ENCODE measurements at places on chromosomes 16 and 17.
A peak's percentile ranks its signal among the peaks of the same experiment; 100 is the strongest.

GRCh38 chr16:83813823-83814658 lies 6.3 kb downstream of the HSBP1 start:
- no peak for DNase-seq
- H3K27ac ChIP-seq = no peak overlapping the region
- peaks cover 2% of the 10 kb centered on the region for H3K4me1 ChIP-seq

DNA sequence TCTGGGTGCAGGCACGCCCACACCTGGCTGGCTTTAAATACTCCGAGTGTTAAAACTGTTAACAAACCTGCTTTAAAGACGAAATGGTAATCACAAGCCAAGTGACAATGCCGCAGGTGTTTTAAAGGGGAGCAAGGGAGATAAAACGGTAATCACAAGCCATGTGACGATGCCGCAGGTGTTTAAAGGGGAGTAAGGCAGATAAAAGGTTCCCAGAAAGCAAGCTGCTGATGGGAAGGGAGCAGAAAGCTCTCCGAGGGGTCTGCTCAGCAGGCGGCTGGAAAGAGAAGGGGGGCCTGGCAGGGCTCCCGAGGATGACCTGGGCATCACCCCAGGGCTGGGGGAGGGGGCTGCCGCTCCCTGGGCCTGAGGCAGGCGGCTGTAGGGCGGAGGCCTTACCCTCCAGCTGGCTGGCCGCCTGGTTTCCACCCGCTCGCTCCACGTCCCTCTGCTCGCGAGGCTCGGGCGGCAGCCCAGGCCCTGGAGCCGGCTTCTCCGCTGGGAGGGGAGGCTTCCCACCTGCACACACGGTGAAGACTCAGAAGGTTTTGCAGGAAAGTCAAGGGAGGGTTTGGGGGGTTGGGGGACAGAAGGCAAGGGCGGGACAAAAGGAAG lies 12.1 kb downstream of the NDUFAF8 start:
- H3K27ac ChIP-seq = no peak overlapping the region
- H3K27me3 ChIP-seq = no peaks in the 10 kb centered on the region
- peaks cover 17% of the 10 kb centered on the region for H3K4me1 ChIP-seq
- no peak for DNase-seq
- peaks cover 36% of the 10 kb centered on the region for H3K36me3 ChIP-seq
- no peak overlapping the region for H3K4me3 ChIP-seq

DNA sequence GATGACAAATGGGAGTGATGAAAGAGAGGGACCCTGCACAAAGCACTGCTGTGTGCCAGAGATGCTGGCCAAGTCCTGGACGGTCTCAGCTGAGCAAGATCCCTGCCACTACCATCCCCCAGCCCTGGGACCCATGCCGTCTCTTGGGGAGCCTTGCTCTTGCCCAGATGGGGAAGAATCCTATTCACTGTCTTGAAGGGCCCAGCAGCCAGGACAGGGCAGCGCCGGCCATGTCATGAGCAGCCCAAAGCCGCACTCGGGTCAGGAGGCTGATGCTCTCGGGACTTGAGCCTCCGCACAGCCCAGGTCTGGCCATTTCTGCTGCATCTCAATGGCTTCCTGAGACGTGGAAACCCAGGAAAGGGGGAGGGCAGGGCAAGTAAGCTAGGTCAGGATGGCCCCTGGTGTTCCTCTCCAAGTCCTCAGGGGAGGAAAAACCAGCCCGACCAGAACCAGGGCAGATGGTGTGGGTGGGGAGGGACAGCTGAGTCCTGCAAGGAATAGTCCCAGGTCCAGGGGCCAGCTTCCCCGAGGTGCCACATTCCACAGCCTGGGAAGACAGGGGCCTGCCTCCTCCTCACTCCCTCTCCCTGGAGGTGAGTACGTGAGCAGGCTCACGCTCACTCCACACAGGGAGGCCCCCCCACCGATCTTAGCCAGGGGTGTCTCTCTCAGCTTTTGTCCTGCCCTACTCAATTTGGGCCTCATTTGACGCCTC lies 7.8 kb upstream of the KRT19 start:
- no peak for DNase-seq
- no peaks in the 10 kb centered on the region for H3K4me1 ChIP-seq
- no peak overlapping the region for H3K4me3 ChIP-seq
- no peak overlapping the region for H3K27ac ChIP-seq
- H3K36me3 ChIP-seq = no peaks in the 10 kb centered on the region
- H3K27me3 ChIP-seq = peaks cover 52% of the 10 kb centered on the region

DNA sequence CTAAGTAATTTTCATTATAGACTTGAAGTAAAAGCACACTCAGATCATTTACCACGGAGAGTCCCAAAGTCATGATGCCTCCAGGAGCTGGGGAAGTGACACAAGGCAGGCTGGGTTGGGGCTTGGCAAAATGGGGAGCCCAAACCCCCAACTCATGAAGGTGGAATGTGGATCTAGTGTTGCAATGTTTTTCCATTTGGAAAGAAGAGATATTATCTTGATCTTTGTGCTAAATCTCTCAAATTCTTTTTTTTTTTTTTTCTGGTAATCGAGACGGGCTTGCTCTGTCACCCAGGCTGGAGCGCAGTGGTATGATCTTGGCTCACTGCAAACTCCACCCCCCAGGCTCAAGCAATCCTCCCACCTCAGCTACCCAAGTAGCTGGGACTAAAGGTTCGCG lies 7.5 kb upstream of the KCNG4 start:
- no peak for DNase-seq
- H3K36me3 ChIP-seq = no peaks in the 10 kb centered on the region
- H3K27ac ChIP-seq = no peak overlapping the region
- no peaks in the 10 kb centered on the region for H3K4me1 ChIP-seq
- no peak overlapping the region for H3K4me3 ChIP-seq

GRCh38 chr17:74148901-74149596 lies 54.4 kb upstream of the RPL38 start:
- DNase-seq = no peak
- H3K4me3 ChIP-seq = no peak overlapping the region
- H3K4me1 ChIP-seq = no peaks in the 10 kb centered on the region
- peaks cover 53% of the 10 kb centered on the region for H3K27me3 ChIP-seq

DNA sequence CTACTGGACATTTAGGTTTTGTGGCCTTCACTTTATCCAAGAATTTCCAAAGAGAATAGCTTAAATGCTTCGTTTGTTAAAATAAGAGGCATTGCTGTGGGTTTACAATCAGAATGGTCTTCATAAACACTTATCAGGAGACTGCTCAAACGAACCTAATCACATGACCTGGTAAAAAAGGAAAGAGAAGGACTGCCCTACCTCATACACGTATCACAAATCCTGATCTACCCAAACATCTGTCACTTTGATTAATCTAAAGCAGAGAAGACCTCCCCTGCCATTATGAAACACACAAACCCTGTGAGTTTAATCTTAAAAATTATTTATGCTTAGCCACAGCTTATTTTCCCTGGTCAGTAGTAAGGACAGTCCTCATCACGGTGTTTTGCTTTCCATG lies 76.6 kb downstream of the PARN start:
- H3K36me3 ChIP-seq = peaks cover 39% of the 10 kb centered on the region
- no peak overlapping the region for H3K27ac ChIP-seq
- no peak overlapping the region for H3K4me3 ChIP-seq
- H3K27me3 ChIP-seq = no peaks in the 10 kb centered on the region
- no peak for DNase-seq
- H3K4me1 ChIP-seq = peaks cover 3% of the 10 kb centered on the region

- H3K27ac ChIP-seq = peak overlapping the region; percentile 41
- no peaks in the 10 kb centered on the region for H3K4me1 ChIP-seq
- H3K4me3 ChIP-seq = no peak overlapping the region
- H3K27me3 ChIP-seq = no peaks in the 10 kb centered on the region
Measured at GRCh38 chr17:46003907-46004748, 5.1 kb downstream of the STH start.

- H3K27ac ChIP-seq = no peak overlapping the region
- H3K27me3 ChIP-seq = peaks cover 48% of the 10 kb centered on the region
- peak overlapping the region; percentile 69 for H3K4me3 ChIP-seq
- H3K4me1 ChIP-seq = peaks cover 10% of the 10 kb centered on the region
- no peaks in the 10 kb centered on the region for H3K36me3 ChIP-seq
Measured at GRCh38 chr17:57860414-57860999, 10.7 kb upstream of the MRPS23 start.

DNA sequence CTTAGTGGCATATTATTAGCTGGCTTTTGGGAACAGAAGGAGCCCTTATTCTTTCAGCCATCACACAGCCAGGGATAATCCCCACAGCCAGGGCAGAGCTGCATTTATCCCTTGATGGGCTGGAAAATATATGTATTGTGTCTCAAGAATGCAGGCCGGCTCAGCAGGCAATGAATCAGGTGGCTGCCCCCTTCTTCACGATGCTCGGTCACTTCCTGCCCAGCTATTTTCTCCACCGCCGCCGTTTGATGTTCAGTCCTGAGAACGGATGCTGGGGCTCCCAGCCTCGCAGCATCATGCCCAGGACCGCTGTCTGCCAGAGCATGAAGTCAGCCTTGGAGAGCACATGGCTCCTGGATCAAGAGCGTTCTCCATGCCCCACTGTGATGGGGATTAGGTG lies 4.3 kb upstream of the MYH3 start:
- no peaks in the 10 kb centered on the region for H3K27me3 ChIP-seq
- DNase-seq = no peak
- H3K4me1 ChIP-seq = no peaks in the 10 kb centered on the region
- H3K36me3 ChIP-seq = peaks cover 2% of the 10 kb centered on the region
- H3K4me3 ChIP-seq = no peak overlapping the region
- H3K27ac ChIP-seq = no peak overlapping the region

- no peak for DNase-seq
- no peak overlapping the region for H3K27ac ChIP-seq
- H3K4me1 ChIP-seq = peaks cover 9% of the 10 kb centered on the region
- H3K36me3 ChIP-seq = no peaks in the 10 kb centered on the region
- peaks cover 25% of the 10 kb centered on the region for H3K27me3 ChIP-seq
- no peak overlapping the region for H3K4me3 ChIP-seq
Measured at GRCh38 chr17:57856792-57857620, 7.2 kb upstream of the MRPS23 start.

GRCh38 chr16:84115919-84116719 lies 623 bp downstream of the MBTPS1 start:
- peaks cover 26% of the 10 kb centered on the region for H3K36me3 ChIP-seq
- peaks cover 22% of the 10 kb centered on the region for H3K4me1 ChIP-seq
- H3K27ac ChIP-seq = peak overlapping the region; percentile 98
- H3K27me3 ChIP-seq = no peaks in the 10 kb centered on the region

GRCh38 chr16:81702506-81702905 lies 76.6 kb upstream of the PLCG2 start:
- peaks cover 4% of the 10 kb centered on the region for H3K4me1 ChIP-seq
- H3K27me3 ChIP-seq = no peaks in the 10 kb centered on the region
- DNase-seq = no peak
- H3K36me3 ChIP-seq = peaks cover 47% of the 10 kb centered on the region
- H3K27ac ChIP-seq = peak overlapping the region; percentile 93

DNA sequence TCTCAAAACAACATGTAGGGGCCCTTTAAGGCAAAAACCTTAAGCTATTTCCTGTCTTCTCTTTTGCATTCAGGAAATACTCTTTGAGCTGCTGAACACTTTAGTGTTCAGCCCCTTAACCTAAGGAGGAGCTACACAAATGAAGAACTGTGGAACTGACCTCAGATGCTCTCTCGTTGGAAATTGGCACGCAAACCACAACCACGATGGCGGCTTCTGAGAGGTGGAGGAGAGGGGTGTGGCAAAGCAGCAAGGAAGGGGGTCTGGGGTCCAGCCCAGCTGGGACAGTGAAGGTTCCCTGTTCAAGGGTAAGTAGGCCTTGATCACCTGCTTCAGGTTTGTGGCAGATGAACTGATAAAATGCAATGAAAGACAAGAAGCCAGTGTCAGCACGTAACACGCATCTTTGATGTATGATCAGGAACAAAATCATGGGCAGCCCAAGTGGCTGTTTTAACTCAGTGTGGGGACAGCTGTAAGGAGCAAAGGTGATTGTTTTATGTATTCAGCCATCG lies 291.6 kb upstream of the TNRC6C start:
- peak overlapping the region; percentile 88 for H3K27ac ChIP-seq
- H3K4me1 ChIP-seq = peaks cover 24% of the 10 kb centered on the region
- H3K36me3 ChIP-seq = peaks cover 4% of the 10 kb centered on the region
- peak overlapping the region; percentile 94 for H3K4me3 ChIP-seq

GRCh38 chr17:45579529-45580495 lies 89.3 kb upstream of the PLEKHM1 start:
- peaks cover 49% of the 10 kb centered on the region for H3K36me3 ChIP-seq
- peak overlapping the region; percentile 47 for H3K27ac ChIP-seq
- H3K27me3 ChIP-seq = no peaks in the 10 kb centered on the region
- peaks cover 72% of the 10 kb centered on the region for H3K4me1 ChIP-seq
- peak overlapping the region; percentile 0 for H3K4me3 ChIP-seq

DNA sequence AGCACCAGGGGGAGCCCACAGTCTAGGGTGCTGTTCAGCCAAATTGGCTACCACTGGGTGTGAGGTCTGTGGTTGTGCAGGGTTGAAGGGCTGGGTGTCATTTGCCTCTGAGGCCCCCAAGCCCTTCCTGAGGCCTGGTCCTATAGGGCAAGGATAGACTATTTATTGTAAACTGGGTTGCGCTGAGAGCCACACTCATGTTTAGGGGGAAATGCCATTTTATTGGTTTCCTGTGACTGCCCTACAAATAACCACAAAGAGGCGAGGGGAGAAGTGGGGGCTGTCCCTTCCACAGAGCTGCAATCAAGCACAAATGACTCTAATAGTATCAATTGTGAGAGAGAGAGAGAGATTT lies 3.6 kb upstream of the ZCCHC14 start:
- H3K4me1 ChIP-seq = peaks cover 27% of the 10 kb centered on the region
- DNase-seq = peak; percentile 57
- peaks cover 20% of the 10 kb centered on the region for H3K36me3 ChIP-seq
- peak overlapping the region; percentile 91 for H3K27ac ChIP-seq
- H3K4me3 ChIP-seq = peak overlapping the region; percentile 78
- no peaks in the 10 kb centered on the region for H3K27me3 ChIP-seq

- peaks cover 6% of the 10 kb centered on the region for H3K36me3 ChIP-seq
- peak overlapping the region; percentile 69 for H3K27ac ChIP-seq
- H3K4me3 ChIP-seq = no peak overlapping the region
- H3K27me3 ChIP-seq = no peaks in the 10 kb centered on the region
Measured at GRCh38 chr16:67733734-67734470, 14.8 kb upstream of the GFOD2 start.

DNA sequence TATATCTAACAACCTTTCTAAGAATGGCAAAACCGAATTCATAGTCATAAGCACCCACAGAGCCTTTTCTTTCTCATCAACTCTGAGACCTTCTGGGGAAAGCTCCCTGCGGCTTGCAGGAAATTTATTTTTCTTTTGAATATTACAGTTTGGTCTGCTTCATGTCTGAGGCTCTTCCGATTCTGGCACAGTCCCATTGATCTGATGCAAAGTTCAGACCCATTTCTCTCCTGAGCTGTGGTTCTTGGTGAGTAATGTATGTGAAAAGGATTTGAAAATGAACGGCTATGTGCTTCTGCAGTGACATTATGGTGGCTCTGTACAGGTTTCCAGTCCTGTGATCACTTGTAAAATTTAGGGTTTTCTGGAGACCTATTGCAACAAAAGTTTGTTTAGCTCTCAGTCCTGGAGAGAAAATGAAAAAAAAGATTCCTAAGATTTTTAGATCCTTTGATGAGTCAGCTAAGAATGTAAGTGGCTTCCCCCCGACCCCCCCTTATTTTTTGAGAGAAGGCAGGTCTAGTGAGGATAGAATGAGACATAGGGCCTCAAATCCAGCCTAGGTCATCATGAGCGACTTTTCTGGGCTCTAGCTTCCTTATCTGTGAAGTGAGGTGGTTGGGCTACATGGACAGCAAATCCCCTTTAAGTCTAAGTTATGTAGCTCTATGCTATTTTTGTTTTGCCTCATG lies 4.6 kb downstream of the GAN start:
- H3K4me1 ChIP-seq = peaks cover 16% of the 10 kb centered on the region
- no peak for DNase-seq
- no peak overlapping the region for H3K27ac ChIP-seq
- no peaks in the 10 kb centered on the region for H3K27me3 ChIP-seq

GRCh38 chr17:75876938-75877751 lies 1.2 kb downstream of the TRIM47 start:
- peak overlapping the region; percentile 87 for H3K4me3 ChIP-seq
- H3K36me3 ChIP-seq = peaks cover 2% of the 10 kb centered on the region
- no peaks in the 10 kb centered on the region for H3K27me3 ChIP-seq
- DNase-seq = no peak
- H3K27ac ChIP-seq = peak overlapping the region; percentile 75
